ENCODE measurements at places on chromosomes 12 and 14.

DNA sequence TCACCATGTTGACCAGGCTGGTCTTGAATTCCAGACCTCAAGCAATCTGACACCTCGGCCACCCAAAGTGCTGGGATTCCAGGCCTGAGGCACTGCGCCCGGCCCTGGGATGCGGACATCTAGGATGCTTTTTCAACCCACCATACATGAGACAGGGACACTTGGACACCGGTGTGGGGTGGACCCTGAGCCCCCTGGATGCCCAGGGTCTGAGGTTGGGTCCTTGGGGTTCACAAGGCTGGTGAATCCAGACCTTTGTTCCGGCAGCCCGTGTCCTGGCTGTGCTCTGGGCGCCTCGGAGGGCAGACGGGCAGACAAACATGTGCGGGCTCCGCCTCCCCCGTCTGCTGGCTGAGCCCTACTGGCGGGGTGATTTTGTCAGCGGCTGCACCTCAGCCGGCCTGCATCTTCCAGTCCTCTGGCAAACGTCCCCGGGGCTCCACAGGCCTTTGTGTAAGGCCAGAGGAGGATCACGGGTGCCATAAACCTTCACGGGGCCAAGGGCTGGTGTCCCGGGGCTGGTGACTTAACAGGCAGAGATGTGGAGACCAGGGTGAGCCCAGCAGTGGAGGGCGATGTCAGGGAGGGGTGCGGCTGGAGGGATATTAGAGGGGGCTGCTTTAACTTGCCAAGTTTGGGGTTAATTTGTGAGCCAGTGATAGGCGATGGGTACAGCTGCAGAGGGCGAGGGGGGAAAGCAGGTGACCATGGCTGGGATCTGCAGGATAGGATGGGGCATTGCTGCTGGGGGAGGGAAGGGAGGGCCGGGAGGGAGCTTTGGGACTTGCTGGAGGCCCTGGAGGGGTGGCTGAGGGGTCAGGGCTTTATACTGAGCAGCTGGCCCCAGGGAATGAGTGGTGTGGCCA, 5.8 kb downstream of the ASPG start:
- DNase-seq, result no peak

DNA sequence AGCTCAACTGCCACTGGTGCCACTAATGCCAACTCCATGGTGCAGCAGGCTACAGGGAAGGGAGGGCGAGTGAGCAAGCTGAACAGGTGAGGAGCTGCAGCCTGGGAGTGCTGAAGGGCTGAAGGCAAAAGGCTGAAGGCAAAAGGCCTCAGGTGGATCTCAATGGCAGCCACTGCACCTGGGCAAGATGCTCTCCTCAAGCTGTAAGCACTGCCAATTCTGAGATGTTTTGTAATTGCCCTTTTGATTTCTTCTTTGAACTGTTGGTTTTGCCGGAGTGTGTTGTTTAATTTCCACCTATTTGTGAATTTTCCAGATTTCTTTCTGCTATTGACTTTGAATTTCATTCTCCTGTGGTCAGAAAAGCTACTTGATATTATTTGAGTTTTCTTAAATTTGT, 97.6 kb downstream of the PIK3C2G start:
- no peak for DNase-seq

GRCh38 chr12:93502802-93503623, 35.7 kb downstream of the MRPL42 start:
- no peak for DNase-seq

GRCh38 chr14:98375566-98375965, 896.4 kb downstream of the BCL11B start:
- DNase-seq, result no peak

DNA sequence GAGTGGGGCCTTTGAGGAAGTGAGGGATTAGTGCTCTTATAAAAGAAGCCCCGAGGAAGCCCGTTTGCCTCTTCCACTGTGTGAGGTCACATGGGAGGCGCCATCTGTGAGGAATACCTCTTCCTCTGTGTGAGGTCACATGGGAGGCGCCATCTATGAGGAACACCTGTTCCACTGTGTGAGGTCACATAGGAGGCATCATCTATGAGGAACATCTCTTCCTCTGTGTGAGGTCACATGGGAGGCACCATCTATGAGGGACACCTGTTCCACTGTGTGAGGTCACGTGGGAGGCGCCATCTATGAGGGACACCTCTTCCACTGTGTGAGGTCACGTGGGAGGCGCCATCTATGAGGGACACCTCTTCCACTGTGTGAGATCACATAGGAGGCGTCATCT, 69.7 kb downstream of the SLC24A4 start:
- DNase-seq, result no peak

GRCh38 chr14:95257521-95257920, 62.2 kb downstream of the CLMN start:
- no peak for DNase-seq

GRCh38 chr12:21336656-21337055, 1.9 kb upstream of the SLCO1A2 start:
- DNase-seq, result no peak

- no peak for DNase-seq
Measured at GRCh38 chr12:18953505-18953904, 176.0 kb upstream of the PLEKHA5 start.

Data from AG09319 (cell line).